ENCODE measurements at places on chromosomes 3 and 15.

GRCh38 chr15:29379647-29380046 lies 110.0 kb upstream of the NSMCE3 start:
- no peak for DNase-seq

DNA sequence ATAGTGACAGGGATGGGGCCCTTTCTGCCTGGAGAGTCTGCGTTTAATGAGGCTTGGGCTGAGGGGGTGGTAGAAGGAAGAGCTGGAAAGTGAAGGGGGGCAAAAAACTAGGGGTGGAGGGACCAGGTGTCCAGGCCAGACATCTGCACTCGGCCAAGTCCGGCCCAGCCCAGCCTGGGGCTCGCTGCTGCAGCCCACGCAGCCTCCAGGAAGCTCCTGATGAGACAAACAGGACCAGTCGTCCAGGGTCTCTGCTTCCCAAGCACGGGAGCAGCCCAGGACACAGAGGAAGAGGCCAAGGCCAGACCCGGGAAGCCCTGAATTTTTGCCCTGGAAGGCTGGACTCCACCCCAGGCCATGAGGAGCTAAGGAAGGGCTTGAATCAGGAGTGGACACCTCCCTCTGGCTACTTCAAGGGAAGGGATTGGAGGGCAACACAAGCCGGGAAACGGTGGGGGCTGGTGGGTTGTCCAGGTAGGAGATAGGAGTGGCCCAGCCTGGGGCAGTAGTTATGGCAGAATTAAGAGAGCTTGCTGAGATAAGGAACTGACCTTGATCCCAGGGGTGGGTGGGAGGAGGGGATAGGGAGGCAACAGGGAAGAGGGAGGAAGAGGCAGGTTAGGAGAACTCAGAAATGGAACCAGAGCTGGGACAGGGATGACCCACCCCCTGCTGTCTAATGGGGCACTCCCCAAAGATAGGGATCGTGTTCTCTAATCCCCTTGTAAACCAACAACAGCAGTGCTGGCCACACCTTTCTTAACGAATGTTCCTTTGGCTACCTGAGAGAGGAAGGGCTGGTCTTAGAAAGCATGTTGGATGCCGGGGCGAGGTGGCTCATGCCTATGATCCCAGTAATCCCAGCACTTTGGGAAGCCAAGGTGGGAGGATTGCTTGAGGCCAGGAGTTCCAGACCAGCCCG lies 89.5 kb downstream of the ANP32A start:
- DNase-seq = no peak

GRCh38 chr3:45489730-45490309 lies 101.4 kb downstream of the LARS2 start:
- no peak for DNase-seq

GRCh38 chr15:78739996-78740903 lies 71.0 kb downstream of the ADAMTS7 start:
- peak; percentile 82 for DNase-seq

GRCh38 chr3:100125161-100125938 lies 11.0 kb upstream of the FILIP1L start:
- no peak for DNase-seq

DNA sequence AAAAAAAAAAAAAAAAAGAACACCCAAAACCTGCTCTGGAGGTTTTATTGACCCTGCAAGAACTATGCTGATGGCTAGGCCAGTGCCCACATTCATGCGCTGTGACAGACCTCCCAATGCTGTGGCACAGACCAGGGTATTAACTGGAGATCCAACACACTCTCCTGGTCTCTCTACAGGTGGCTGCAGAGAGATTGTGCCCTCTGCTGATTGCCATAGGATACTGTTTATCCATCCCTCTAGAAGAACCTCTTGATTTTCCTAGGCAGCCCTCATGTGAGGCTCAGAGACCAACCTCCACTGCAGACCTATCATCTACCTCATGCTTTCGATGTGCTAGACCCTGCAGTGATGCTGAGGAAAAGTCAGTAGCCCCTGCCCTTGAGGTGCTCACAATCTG lies 125.5 kb upstream of the TRIM42 start:
- no peak for DNase-seq

DNA sequence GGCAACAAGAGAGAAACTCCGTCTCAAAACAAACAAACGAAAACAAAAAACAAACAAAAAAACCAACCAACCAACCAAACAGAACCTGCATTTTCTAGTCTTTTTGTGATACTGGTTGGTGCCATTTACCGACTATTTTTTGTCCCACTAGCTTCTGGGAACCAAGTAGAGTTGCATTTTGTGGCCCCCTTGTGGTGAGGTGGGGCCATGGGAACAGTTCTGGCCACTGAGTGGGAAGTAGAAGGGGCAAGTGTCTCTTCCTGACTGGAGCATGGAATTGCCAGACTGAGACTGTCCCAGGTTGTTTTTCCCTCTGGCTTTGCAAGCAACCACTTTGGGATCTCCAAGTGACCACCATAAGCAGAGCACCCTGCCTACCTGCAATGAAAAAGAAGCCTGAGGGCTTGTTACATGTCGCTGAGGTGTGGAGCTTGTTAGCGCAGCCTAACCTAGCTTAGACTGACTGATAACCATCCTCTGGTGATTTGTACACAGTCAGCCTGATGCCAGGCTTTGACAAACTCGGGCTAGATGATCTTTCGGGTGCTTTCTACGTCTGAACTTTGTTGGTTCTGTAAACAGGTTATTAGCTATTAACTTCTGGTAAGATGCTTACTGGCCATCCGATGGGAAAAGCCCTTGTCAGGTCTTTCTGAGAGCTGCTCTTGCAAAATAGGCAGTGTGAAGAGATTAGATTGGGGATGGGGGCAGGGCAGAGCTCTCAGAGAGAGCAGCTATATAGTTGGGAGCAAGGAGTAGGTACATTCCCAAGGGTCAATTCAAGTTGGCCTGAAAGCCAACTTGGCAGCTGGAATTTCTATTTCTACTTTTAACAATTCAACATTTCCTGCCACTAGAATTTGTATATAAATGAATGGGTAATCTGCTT lies 172.2 kb downstream of the SSR3 start:
- no peak for DNase-seq

DNA sequence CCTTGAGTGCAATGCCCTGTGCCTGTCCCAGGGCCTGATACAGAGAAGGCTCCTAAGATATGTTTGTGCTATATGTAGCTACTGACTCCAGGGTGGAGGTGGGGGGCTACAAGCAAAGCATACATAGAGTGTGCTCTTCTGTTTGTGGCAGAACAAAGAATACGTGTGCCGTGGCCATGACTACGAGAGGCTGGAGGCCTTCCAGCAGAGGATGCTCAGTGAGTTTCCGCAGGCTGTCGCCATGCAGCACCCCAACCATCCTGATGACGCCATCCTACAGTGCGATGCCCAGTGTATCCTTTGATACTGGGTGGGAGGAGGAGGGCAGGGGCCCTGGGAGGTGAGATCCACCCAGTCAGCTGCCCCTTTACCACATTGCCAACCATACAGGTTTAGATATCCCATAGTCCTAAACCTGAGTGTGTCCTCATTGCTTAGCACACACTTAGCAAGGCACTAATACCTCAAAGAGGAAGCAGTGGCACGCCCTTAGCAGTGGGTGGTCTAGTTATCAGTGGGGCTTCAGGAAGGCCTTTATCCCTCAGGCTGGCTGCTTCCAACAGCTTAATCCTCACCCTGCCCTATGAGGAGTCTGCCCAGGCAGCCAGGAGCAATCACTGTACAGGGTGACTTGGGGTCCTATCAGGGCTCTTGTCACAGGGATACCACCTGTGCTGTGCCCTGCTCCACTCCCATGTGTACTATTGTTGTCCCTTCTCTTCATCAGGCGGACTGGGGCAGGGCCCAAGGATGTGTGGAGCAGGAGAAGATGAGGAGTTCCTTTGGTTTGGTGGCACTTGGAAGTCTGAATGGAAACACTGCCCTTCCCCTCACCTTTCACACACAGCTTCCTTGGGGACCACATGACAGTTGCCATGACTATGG lies 30.1 kb upstream of the MANF start:
- DNase-seq = no peak

DNA sequence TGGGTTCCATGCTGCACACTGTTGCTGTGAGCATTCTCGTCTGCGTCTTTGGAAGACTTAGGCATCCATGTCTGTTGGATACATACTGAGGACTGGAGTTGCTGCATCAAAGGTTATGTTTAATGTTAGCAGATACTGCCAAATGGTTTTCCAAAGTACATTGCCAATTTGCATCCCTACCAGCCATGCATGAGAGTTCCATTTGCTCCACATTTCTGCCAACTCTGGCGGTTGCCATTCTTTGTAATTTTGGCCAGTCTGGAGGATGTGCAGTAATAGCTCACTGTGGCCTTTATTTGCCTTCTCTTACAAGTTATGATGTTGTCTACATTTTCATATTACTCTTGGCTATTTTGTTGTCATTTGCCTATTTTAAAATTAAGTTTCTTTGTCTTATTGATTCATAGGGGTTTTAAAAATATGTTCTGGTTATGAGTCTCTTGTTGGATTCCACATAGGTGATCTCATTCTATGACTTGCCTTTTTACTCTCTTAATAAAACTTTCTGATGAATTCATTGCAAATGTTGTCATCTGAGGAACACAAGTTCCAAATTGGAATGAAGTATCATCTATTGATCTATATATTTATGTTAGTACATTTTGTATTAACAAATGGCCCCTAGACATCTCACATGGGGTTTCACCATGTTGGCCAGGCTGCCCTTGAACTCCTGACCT lies 42.1 kb downstream of the FBLN2 start:
- DNase-seq = no peak

- no peak for DNase-seq
Observed at GRCh38 chr3:13009132-13009945, 63.9 kb downstream of the IQSEC1 start.

- DNase-seq = no peak
Observed at GRCh38 chr15:60795889-60796288, 316.9 kb upstream of the ICE2 start.

DNA sequence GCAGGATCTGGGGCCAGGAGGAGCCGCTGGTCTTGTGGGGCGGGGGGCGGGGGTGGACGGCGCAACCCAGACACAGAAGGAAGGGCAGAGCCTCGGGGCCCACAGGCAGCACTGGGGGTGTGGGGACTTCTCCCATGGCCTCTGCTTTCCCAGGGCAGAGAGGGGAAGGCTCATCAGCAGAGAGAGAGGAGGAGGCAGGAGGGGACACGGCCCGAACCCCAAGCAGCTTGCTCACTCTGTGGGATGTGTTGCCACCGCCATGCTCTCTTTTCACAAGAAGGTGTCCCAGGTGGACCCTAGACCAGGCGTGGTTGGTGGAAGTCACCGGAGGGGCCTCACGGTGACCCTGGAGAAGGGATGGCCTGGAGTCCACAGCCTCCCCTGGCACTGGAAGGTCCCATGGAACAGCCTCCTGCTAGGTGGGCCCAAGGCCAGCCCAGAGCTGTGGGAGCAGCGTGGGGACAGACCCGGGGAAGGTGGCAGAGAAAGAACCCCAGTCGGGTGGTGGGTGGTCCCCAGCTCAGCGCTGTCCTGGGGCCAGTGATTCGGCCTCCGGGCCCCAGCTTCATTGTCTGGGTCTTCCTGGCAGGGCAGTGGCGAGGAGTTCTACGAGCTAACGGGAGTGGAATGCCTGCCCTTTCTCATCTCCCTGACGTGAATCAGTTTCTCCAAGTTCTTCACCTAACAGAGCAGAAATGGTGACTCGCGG lies 46.8 kb upstream of the PCSK6 start:
- DNase-seq = peak; percentile 32

DNA sequence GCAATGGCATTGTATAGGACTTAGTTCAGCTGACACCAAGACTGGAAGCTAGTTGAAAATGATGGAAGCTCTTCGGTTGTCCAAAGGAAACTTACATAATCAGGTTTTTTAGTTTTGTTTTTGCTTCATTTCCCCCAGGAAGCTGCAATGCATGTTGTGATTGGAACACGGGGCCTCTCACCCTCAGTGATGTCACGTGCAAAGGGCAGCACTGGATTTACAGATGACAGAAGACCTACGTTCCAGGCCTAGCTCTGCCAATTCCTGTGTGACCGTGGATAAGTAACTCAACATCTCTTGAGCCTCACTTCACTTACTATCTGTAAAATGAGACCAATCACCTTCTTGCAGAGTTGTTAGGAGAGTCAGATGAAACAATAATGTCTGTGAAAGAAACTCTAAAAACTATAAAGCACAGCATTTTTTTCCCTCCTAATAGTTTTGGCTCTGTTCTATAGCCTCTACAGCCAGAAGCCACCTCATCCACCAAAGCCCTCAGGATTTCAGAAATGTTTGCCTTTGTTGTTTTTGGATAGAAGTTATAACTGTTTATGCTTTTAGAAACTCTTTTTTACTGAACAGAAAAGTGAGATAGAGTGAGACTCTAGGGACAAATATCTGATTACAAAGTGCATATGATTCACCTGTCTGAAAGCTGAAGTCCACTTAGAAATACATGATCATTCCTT lies 4.6 kb downstream of the RBSN start:
- DNase-seq = no peak

- no peak for DNase-seq
Observed at GRCh38 chr3:128794770-128795649, 69.0 kb downstream of the RAB7A start.

DNA sequence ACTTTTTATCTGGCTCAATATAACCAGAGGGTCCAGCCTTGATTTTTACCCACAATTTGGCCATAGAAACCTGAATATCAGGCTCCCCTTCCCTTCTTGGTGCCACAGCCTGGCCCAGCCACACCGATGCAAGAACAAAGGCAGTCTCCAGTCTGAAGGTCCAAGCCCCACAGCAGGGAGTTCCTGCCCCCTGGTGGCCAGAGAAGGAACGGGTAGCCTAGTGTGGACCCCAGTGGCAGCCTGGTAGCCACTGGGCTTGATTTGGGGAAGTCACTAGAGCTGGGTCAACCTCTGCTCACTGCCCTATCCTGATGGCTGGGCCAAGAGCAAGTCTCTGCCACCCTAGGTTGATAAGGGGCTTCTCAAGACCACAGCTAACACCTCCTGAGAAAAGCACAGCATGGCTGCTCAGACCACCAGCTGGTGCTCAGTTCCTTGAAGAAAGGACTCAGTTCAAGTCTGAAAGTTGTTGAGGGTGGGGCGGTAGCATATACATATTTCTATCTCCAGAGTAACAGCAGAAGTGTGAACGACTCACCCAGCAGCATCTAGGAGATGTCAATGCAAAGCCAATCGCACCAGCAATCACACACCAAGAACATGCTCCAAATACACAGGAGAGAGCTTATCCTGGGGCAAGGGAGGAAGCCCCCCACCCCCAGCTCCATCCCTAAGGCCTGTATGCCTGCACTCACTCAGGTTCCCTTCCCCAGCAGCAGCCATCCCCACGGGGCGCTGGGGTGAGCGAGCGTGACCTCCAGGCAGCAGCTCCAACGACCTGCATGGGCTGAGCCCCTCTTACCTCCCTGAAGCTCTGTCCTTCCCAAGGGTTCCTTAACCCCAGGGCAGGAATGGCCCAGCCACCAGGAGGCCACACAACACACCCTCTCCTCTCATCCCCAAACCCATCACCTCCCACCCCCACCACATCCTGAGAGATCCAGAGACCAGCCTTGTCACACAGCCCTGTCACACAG lies 7.6 kb downstream of the PFKFB4 start:
- DNase-seq = peak; percentile 93

GRCh38 chr15:52103217-52104207 lies 9.1 kb downstream of the BCL2L10 start:
- peak; percentile 53 for DNase-seq

DNA sequence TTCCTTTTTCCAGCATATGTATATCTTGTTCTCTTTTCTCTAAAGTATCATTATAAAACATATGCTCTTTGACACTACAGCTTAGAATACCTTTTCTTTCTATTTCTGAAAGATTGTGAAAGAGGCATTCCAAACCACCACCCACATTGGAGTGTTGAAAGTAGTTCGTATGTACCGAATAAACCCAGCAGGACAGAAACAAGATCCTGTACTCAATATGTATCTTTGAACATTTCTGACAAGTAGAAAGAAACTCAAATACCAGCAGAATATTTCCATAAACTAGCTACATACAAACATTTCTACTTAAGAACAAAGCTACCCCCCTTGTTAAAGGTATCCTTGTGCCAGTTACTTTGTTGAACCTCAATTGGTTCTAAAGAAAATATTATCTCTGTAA lies 415.3 kb upstream of the ALCAM start:
- no peak for DNase-seq
